ENCODE measurements at places on chromosomes 12 and 14. TPM values are rescaled to one million over a fixed set of nuclear protein-coding genes. Genes with fewer than 3 reads are reported as not detected.

GRCh38 chr12:110739894-110740293 lies 2.8 kb downstream of the PPP1CC start:
- no peak for DNase-seq

DNA sequence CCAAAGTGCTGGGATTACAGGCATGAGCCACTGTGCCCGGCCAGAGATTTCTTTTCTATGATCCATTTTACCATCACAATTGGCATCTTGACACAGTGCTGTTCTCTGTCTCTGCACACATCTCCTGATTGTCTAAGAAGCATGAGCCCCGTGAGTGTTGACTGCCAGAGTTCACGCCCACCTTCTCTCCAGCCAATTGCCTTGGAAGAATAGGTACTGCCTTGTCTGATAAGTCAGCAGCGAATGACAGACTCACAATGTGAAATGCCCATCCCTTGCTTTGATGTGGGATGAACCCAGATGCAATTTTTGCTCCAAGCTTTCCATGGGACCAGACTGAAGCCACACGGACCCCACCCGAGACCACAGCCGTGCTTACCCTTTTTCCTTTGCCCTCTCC lies 19.3 kb downstream of the EIF5 start:
- DNase-seq, result no peak

DNA sequence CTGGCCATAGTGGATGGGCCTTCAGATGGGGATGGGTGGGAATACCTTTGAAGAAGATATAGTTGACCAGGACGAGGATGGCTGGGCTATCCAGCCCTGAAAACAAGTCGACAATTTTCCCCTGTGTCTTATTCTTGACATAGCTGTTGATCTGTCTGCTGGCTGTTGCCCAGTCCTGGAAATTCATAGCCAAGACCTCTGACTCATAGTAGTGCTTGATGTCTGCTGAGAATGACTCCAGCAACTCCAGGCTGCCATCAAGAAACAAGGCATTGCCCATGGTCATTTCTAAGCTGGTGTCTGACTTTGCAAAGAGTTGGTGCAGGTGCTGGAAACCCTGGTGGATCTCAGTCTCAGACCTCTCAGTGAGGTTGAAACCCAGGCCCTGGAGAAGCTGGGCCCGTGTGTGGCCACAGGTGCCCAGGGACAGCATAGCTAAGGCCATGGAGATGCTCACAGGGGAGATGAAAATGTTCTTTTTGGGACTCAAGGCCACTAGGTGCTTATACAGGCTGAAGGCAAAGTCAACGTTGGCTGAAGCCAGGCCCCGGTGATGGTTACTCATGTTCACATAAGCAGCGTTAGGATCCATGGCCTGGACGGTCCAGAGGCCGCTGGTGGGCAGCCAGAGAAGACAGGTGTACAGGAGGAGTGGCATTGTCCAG lies 9.0 kb downstream of the SERPINA6 start:
- DNase-seq, result no peak

GRCh38 chr12:127677537-127678131 lies 589.3 kb upstream of the TMEM132C start:
- DNase-seq, result no peak

DNA sequence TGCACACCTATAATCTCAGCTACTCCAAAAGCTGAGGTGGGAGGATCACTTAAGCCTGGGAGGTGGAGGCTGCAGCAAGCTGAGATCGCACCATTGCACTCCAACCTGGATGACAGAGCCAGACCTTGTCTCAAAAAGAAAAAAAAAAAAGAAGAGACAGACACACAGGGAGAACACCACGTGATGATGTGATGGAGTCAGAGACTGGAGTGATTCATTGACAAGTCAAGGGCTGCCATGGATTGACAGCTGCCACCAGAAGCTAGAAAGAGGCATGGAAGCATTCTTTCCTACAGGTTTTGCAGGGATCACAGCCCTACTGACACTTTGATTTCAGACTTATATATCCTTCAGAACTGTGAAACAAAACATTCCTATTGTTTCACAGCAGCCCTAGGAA lies 3.5 kb upstream of the HCFC2 start:
- no peak for DNase-seq

GRCh38 chr12:54201001-54201794 lies 12.4 kb upstream of the SMUG1 start:
- peak; percentile 85 for DNase-seq

DNA sequence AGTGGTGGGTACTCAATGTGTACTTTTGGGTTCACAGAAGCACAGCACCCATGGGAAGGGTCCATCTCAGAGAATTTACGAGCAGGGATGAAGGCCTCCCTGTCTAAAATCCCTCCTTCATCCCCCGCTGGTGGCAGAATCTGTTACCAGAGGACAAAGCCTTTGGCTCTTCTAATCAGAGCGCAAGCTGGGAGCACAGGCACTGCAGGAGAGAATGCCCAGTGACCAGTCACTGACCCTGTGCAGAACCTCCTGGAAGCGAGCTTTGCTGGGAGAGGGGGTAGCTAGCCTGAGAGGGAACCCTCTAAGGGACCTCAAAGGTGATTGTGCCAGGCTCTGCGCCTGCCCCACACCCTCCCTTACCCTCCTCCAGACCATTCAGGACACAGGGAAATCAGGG lies 1.5 kb upstream of the GPR162 start:
- DNase-seq, result no peak

- no peak for DNase-seq
These were observed 212.5 kb downstream of the CRADD start for GRCh38 chr12:93889516-93890212.

DNA sequence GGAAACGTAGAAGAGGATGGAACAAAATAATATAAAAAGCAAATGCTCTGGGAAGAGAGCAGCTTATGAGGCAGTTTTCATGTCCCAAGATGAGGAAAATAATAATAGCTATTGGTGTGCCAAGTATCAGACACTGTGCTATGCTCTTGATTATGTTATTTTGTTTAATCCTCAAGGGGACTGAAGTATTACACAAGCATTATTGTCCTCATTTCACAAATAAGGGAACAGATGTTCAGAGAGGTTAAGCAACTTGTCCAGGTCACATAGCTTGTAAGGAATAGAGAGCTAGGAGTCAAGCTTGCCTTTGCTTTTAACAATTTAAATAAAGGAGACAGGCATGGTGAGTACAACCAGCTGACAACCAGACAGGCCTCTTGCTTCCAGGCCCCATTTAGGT lies 26.9 kb upstream of the LTBP2 start:
- DNase-seq, result no peak

DNA sequence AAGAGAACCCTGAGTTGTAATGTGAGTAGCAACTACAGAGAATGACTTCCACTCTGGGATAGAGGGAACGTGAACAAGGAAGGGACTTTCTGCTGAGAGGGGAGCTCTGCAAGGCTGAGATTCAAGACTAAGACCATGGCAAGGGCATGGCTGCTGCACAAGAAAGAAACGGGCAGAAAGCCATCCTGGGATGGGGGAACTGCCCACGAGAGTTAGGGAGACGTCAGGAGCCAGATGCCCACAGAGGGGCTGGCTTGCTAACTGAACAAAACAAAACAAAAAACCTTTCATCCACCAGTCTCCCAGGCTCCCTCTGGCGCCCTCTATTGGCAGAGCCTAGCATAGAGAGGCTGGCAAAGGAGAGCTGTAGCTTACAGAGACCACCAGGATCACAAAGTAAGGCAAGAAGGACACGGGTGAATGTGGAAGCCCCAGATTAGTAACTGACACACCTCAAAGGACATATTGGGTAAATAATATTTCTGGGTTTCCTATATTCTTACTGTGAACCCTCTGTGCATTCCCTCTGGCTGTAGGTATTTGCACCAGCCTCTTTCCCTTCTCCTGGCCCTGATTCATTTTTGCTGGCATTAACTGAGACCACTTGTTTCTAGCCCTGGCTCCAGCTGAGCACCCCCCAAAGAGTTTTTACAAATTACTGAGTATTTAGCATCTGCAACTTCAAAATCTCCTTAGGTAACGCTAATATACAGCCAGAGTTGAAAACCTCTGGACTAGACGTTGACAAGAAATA lies 338.3 kb downstream of the EMP1 start:
- no peak for DNase-seq

DNA sequence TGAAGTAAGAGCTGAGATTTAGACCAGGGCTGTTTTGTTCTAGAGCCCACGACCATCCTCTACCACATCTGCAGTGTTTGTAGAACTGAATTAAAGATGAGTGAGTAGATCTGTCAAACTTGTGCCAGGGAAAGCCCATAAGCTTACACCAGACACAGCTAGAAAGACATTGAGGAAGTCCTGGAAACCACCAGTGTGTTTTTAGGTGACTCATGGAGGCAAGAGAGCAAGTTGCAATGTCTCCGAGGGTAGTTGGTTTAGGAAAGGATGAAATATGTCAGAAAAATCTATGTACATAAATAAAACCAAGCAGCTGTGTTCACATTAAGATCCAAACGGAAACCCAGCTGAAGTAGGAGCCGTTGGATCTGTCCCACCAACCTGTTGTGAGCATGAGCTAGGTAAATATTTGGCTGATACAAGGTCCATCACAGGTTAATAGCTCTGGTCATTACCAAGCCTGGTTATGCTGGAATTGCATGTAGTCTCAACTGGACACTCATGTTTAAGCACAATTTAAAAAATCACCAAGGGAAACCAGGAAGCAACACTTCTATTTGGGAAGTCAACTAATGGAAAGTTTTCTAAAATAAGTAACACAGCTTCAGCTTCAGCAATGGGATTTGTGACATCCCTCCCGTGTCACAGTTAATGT lies 49.9 kb upstream of the PLEKHG3 start:
- DNase-seq, result no peak

- DNase-seq, result no peak
These were observed 7.9 kb downstream of the GSC start for GRCh38 chr14:94761997-94762377.

DNA sequence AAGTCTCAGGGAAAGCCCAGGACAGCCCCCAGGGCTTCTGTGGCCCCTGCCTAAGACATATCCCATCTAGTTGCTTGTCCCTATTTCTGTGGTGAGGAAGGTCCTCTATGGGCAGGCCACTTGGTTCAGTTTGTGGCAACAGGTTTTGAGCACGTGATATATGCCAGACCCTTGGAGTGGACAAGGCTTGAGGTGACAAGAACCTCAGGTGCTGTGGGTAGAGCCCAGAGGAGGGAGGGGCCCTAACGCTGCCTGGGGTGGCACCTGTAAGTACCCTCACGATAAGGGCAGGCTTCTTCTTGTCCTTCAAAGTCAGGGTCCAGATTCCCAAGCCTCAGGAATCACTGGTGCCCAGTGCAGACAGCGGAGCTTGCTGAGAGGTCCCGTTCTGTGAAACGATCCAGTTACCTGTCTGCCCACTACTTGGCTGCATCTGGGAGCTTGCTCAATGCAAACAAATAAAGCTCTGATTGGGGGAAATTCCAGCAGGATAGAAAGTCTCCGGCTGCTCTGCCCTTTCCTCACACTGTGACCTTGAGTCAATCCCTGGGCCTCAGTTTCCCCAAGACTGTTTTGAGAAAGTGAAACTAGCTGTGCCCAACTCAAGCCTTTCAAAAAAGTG lies 47.7 kb upstream of the FAM181A start:
- no peak for DNase-seq

DNA sequence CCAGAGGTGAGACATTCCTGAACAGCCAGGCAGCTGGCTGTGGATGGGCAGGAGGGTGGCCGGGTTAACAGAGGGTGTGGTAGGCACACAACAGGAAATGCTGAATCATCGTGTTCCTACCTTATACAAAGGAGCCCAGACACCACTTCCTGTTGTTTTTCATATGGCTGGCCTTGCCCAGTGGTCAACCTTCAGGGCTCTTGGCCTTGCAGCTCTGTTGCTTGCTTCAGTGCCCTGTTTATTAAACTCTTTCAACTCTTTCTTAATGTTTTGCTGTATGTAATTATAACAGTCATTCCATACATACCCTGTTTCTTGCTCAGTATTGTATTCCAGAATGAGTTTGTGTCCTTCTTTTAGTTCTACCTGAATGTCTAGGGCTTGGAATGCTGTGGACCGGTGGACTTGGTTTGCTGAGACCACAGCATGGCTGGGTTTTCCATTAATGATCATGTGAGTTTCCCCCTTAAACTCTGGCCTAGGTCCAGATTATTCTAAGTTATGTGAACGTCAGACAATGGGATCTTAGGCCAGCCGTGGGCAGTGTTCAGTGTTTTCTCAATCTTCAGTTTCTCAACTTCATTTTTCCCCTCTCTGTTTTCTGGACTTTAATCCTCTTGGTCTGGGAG lies 11.9 kb downstream of the CFAP54 start:
- peak; percentile 86 for DNase-seq

GRCh38 chr14:61640158-61641136 lies 54.9 kb upstream of the HIF1A start:
- DNase-seq, result no peak

DNA sequence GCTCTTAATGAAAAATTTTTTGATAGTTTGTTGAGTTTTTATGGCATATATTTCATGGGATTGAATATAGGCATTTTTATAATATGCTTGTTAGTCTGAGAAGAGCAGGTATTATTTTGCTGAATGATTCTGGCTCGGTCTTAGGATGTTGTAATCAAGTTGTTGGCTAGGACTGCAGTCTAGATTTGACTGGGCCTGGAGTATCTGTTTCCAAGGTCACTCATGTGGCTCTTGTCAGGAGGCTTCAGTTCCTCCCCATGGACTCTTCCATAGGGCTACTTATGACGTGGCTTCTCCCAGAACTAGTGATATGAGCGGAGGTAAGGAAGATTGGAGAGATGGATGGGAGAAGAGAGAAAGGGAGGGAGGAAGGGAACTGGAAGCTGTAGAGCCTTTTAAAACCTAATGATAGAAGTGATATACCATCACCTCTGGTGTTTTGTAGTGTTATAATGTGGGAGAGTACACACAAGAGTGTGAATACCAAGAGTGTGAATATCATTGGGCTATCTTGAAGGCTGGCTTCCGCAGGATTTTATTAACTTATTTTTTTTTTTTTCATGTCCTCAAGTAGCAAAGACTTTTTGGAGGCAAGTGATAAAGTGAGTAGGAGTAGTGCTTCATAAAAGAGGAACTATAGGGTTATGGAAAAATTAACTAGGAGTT lies 4.4 kb downstream of the MNAT1 start:
- DNase-seq, result no peak

DNA sequence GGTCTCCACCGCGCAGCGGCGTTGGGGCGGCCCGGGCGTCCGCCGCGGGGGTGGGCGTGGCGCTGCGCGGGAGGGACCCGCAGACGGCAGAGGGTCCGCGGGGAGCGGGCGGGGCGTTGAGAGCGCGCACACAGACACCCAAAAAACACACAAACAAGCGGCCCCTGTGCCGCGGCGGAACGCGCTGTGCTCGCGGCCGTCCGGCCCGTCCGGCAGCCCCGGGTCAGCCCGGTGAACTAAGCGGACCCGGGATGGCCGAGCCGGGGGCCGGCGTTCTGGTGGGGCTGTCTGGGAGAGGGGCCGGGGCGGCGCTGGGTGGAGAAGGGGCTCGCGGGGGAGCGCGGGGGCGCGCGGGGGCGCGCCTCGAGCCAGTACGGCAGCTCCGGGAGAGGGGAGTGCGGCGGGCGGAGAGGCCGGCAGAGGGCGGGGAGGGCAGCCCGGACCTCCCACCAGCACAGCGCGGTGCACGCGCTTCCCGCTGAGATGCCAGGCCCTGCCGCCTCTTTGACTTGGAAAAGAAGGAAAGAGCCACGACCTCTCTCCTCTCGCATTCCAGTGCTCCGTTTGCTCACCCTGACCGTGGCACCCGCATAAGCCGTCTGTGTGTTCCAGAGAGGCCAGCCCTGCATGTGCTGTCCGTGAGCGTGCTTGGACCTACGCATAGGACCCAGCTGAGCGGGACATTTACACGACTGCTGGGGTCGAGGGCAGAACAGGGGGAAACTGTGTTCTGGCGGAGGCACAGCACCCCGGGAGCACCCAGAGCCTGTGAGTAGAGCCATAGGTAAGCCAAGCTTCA lies 10.3 kb downstream of the SLC6A12 start:
- no peak for DNase-seq

THTPA gene
- 17.5 TPM for total RNA-seq

CMA1 gene
- total RNA-seq, result 0.46 TPM

TRPV4 gene
- 0.46 TPM for total RNA-seq

ARHGDIB gene
- 45.1 TPM for total RNA-seq

NGB gene
- not detected for total RNA-seq

KRT81 gene
- total RNA-seq, result not detected

SPTLC2 gene
- 13.5 TPM for total RNA-seq

All from cardiac septum (tissue), 1 donor.